ENCODE measurements at places on chromosomes 6 and 20. TPM values are rescaled to one million over a fixed set of nuclear protein-coding genes. Genes with fewer than 3 reads are reported as not detected.

KIF25 gene
- total RNA-seq, result not detected

DEFB124 gene
- total RNA-seq, result not detected

PREX1 gene
- total RNA-seq, result 0.05 TPM

KCNK15 gene
- 1.0 TPM for total RNA-seq

DNA sequence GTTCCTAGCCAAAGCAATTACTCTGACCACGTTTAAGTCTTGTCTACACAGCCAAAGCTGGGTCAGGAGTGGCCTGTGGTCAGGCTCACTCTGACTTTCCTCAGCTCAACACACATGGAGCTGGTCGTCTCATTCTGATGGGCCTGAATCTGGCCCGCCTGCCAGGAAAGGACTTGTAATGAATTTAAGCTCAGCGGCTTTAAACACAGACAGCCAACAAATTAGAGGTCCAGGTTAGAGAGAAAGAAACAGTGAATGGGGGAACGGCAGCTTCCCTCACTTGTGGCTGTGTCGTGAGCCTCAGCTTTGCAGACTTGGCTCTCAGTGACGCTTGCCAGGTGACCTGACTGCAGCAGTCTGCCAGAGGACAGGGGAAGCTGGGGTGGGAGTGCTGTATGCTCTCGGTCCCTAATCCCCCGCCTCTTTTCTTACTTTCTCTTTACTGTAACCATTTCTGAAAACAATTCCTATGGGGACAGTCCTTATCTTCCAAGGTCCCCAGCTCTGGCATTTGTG lies 121.9 kb upstream of the AGPAT4 start:
- DNase-seq, result no peak

GRCh38 chr20:58287638-58288037 lies 21.9 kb upstream of the RAB22A start:
- DNase-seq, result no peak

DNA sequence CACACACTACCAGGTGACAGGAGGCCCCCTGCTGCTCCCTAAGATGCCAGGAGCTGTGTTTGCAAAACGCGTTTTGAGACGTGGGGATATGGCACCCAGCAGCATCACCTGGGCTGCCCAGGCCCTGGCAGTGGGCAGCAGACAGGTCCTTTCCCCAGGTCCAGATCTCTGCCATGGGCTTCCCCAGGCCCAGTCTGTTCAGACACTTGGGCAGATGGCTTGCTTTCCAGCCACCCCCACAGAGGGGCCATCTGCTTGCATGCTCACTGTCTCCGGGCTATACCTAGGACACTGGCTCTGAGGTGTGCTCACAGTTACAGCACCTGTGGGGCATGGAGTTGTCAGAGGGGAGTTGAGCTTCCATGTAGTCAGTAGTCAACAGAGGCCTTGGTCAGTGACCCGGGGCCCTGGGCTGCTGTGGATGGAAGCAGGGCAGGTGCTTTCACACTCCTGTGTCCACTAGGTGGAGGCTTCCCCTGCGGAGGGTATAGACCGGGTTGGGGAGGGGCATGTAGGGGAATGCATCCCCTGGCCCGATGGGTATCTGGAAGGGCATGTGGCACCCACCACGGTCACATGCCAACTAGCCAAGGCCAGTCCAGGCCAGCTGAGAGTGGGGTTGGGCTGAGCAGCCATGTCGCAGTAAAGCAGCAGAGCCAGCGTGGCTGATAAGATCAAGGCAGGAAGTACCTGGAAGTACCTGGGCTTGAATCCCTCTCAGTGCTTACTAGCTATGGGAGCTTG lies 185.4 kb upstream of the SLC24A3 start:
- no peak for DNase-seq

DNA sequence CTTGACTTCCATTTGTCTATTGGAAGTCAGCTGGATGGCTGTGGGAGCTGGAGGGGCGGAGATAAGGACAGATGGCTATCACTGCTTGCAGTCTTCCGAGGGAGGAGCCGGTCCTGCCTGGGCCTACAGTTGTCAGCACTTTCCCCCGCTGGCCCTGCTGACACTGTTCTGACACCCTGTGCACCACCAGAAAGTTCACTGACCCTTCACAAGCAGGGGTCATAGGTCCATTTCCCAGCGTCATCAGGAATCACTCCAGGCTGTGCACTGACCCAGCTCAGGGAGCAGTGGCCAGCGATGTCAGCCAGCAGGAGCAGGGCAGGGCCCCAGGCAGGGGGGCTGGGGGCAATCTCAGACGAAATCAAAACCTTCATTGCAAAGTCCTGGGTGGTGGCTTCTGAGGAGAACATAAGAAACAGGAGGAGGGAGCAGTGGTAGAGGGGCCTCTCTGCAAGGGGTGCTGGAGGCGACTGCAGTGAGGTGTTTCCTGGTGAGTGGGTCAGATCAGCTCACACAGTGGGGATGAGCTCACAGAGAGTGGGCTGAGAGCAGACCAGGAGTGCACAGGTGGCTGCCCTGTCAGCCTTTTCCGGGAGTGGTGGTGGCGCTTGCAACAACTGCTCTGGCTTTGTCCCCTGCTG lies 26.5 kb upstream of the PLEKHG1 start:
- DNase-seq, result no peak

DNA sequence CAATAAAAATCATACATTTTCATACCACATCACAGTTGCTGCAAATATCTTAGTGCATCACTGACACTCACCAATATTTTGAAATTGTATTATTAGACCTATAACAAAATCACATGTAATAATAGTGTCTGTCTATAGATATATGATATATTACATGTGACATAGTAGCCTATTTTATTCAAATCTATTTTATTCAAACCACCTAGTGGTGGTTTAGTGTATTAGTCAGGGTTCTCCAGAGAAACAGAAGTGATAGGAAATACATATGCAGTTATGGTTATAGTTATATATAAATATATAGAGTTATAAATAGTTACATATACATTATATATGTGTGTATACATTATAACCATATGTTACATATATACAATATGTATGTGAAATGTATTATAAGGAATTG lies 366.5 kb upstream of the ARID1B start:
- no peak for DNase-seq

GRCh38 chr6:106728296-106728870 lies 99.0 kb downstream of the QRSL1 start:
- DNase-seq, result peak; percentile 43

DNA sequence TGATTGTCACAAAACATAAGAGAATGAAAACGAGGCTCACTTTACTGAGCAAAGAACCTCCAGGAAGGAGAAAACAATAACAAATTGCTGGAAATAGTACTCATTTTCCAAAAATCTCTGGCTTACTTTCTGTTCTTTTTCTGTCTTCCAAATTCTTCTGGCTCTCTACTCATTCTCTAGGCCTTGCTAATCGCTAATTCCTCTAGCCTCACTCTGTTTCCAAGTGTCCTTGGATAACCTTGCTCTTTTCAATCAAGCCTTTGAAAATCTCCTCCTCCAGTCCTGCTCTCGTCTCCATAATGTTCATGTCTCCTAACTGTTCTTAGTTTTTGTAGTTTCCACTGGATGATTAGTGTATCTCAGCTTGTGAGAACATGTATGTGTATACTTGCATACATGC lies 96.2 kb upstream of the MAP7 start:
- no peak for DNase-seq

- DNase-seq, result no peak
Observed at GRCh38 chr6:46990031-46990644, 52.0 kb downstream of the ADGRF1 start.

- DNase-seq, result no peak
Observed at GRCh38 chr6:122072014-122072647, 327.3 kb upstream of the HSF2 start.

GRCh38 chr6:31172973-31173384 lies 2.5 kb upstream of the POU5F1 start:
- no peak for DNase-seq

DNA sequence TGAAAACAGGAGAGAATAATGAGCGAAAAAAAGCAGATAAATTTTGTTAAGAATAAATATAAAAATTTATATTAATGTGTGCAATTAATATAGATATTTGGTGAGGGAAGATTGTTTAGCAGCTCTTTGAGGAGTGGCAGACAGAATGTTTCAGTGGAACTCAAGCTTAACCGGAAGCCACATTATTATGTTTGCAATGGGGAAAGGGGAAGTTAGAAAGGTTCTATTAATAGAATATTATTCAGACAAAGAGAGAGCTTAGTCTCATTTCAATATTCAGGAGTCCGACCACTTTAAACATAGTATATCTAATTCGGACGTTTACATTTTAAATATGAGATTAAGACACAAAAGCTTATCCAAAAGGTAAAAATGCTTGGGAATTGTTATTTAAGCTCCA lies 81.6 kb upstream of the KHDRBS2 start:
- no peak for DNase-seq

DNA sequence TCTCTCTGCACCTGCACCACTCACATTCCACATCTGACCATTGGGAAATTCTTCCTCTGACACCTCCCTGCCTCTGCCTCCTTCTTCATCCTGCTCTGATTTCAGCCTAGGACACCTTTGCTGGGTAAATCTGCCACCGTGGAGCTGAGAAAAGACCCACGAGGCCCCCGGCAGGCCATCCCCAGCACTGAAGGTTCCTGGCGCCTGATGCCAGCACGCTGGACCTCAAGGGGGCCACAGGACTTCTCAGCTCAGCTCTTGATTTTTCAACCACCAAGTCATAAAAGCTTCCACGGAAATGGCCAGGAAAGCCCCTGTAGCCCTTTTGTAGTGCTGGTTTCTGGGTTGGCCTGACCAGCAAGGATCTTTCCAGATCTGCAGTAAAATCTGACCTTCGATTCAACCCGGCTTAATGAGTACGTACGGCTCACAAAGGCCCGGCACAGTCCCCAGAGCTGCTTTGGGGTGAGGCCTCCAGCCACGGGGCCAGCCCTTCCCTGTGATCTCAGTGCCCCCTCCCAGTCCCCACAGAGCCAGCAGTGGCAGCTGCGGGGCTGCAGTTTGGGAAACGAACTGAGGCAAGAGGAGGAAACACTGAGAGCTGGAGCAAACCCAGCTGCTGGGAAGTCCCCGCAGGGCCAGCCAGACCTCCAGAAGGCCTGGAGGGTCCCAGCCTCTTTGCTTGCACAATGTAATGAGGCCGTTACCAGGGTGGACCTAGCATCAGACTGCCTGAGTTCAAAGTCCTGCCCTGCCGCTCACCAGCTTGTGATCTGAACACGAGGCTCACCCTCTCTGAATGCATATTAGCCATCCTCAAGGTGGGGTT lies 157.5 kb downstream of the BMP7 start:
- no peak for DNase-seq

DNA sequence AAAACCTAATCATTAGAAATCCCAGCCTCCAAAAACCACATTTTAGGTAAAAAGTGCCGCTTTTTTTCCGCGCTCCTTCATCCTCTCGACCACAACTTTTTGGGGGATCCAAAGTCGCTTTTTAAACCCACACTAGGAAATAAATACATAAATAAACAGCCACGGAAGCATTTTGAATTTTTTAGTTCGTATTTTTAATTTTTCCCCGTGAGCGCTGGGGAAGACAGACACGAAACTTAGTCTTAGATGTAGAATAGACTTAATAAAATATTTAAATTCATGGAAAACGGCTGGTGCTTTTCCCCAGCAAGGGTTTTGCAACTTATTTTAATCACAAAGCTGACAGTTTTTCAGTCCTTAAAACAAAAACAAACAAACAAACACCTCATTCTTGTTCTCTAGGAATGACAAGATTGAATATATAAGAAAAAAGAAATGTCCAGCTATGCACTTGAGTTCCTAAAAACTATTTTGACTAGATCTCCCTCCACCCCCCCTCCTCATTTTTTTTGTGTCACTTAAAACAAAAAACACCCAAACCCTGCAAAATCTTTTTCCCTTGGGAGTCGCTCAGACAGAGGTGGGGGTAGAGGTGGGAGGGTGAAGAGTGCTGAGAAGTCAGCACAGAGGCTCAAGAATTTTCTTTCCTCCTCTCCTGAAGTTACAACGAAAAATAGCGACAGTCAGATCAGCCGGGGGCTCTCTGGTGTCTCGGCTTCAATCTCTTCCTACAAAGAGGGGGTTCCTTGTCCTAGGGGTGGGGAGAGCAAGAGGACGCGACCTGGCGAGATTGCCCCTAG lies 43.4 kb upstream of the SUPT3H start:
- no peak for DNase-seq

- DNase-seq, result no peak
Observed at GRCh38 chr6:11598687-11599086, 61.1 kb downstream of the TMEM170B start.

- peak; percentile 80 for DNase-seq
Observed at GRCh38 chr6:71107911-71108420, 151.1 kb upstream of the B3GAT2 start.

DNA sequence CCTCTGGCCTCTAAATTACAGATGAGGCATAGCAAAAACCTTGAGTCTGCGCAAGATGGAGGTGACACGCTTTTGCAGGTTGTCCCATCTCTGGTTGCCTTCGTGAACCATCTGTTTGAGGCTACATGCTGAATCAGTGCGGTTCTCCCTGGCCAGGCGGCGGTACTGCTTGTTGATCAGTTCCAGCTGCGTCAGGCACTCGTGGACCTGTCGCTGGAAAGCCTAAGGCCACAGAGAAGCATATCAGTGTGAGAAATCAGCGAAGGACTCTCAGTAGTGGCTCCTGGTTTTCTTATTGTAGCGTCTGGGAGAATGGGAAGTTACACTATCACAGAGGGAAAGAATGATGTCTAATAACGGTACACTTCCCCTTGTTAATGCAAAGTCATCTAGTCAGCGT lies 344.4 kb downstream of the ESR1 start:
- DNase-seq, result no peak

- peak; percentile 69 for DNase-seq
Observed at GRCh38 chr6:138410048-138410735, 6.2 kb downstream of the HEBP2 start.

DNA sequence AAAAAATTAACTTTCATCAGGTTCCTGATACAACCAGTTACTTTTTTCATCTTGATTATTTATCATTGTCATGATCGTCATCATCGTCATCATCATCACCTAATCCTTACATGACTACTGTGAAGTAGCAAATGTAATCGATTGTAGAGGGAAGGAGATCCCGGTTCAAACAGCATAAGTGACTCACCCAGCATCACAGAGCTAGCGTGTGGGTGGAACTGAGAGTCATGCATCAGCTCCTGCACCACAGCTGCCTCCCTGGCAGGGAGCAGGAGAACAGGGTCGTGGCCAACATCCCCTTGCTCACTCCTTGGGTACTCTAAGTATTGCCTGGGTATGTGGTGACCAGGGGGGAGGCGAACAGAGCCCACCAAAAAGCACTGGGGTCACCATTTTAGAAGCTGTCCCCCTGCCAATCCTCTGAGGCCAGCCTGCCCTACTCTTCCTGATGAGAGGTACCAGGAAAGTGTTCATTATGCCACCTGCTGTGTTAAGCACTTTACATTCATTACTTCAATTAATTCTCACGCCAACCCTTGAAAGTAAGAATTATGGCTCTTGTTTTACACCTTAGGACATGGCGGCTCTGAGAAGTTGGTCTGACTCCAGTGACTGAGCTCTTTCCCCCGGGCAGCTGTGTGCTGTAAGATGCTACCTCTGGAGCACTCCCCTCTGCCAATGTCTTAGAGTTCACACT lies 425.2 kb downstream of the CD83 start:
- peak; percentile 77 for DNase-seq

GRCh38 chr6:7647504-7647903 lies 57.5 kb downstream of the SNRNP48 start:
- DNase-seq, result no peak

All from mammary epithelial cell (primary cell).